ENCODE measurements at places on chromosomes 13 and 19.
A peak's percentile ranks its signal among the peaks of the same experiment; 100 is the strongest.

- no peak for DNase-seq
These were observed 15.5 kb upstream of the UBL3 start for GRCh38 chr13:29865934-29866333.

GRCh38 chr19:38838208-38838985, 6.8 kb upstream of the ECH1 start:
- peak; percentile 39 for DNase-seq

DNA sequence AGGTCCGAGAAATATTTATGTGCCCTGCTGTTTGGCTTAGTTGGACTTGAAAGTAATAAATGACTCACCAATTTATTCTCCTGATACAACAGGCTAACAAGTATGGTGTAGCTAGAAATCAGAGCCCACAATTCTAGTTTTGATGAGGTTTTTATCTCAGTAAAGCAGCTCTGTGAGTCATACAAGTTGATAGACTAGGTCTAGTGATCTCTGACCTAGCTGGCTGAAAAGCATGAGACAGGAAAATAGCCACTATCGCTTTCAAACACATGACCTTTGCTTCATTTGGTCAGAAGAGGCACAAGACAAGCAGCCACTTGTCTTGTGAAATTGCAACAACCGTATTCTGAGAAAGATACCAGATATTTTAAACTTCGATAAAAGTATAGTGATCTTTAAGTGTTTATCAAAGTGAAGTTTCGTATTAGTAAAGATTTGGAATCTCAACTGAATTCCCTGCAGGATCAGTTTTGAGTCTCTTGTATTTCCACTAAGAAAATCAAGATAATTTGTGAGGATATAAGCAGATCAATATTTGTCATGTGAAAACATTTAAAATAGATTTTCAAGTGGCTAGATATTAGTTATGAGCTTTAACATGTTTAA, 126.7 kb downstream of the MAB21L1 start:
- no peak for DNase-seq

GRCh38 chr13:23723471-23723870, 153.3 kb downstream of the TNFRSF19 start:
- no peak for DNase-seq

- DNase-seq, result no peak
These were observed 52.0 kb upstream of the NPAS1 start for GRCh38 chr19:46967578-46968032.

DNA sequence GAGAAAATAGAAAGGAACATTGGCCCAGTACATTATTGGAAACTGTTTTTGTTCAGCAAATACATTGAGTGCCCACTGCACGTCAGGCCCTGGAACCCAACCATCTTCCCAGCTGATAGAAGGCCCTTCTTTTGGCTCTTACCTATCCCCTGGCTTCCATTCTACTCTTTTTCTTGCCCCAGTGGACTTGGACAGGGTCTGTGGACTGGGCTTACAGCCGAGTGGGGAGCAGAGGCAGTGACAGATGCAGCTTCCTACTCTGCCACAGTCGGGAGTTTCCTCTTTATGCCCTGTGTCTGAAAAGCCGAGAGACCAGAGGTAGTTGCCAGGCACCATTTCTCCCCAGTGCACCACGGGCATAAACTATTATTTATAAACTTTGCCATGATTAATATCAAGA, 70.4 kb downstream of the ARHGAP35 start:
- no peak for DNase-seq

DNA sequence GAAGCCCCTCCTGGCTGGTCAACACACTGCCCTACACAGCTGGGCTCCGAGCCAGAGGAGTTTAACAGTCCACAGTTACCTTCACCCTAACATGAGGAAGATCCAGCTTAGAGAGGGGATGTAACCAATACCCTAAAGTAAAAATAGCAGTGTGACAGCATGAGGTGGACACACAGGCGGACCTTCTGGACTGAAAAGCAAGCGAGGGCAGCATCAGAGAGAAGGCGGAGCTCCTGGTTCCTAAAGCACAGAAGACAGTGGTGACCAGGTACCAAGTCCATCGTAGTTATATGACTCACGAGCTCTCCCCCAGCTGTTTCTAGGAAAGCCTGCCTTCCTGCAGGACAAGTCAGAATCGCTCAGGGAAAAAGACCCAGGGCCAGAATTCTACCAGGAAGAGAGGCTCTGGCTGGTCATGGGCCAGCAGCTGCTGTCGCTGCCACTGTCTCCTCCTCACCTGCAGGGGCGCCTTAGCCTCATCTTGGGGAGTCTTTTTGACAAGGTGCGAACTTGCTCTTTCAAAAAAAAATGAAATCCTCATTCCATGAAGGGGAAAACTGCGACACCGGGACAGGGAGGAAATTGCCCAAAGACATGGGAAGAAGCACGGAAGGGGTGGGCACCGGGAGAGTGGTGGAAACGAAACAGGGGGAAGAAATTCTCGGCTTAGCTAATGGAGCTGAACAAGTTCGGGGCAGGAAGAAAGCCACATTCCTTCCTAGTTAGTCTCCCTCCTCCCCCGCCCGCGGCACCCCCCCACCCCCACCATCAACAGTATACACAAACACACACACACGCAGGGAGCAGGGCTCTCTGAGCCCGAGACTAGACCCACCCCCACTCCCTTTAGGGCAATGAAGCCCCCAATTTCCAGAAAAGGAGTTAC, 1.7 kb downstream of the ELL start:
- peak; percentile 31 for DNase-seq

DNA sequence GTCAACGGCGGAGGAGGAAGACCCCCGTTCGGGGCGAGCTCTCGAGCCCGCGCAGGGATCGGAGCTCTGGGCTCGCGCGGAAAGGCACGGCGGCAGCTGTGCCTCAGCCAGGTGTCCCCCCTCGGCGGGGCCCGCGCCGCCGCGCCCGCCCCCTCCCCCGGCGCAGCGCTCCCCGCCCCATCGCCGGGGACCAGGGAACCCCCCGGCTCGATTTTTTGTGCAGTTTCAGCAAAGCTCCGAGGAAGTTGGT, 110.0 kb downstream of the KCNRG start:
- no peak for DNase-seq

DNA sequence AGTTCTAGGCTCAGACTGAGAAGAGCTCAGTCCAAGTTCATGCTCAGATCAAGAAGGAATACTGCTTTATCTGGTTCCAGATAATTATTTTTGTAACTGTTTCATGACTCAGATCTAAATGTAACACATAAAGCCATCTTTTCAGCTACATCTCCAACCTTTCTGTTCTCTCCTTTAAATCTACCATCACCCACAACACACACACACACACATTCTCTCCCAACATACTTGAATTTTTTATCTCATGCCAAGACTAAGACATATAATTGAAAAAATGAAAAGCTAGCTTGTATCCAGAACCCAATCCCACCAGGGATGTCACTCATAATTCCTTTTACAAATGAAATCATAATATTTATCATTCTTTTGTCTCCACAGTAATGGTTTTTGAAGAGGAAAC, 7.6 kb downstream of the KATNAL1 start:
- DNase-seq, result no peak

- DNase-seq, result no peak
These were observed 394.2 kb downstream of the ITGBL1 start for GRCh38 chr13:101846701-101847100.

GRCh38 chr13:46281779-46282178, 70.1 kb downstream of the LRRC63 start:
- DNase-seq, result no peak

GRCh38 chr19:44685877-44686276, 13.1 kb upstream of the CEACAM16 start:
- no peak for DNase-seq

DNA sequence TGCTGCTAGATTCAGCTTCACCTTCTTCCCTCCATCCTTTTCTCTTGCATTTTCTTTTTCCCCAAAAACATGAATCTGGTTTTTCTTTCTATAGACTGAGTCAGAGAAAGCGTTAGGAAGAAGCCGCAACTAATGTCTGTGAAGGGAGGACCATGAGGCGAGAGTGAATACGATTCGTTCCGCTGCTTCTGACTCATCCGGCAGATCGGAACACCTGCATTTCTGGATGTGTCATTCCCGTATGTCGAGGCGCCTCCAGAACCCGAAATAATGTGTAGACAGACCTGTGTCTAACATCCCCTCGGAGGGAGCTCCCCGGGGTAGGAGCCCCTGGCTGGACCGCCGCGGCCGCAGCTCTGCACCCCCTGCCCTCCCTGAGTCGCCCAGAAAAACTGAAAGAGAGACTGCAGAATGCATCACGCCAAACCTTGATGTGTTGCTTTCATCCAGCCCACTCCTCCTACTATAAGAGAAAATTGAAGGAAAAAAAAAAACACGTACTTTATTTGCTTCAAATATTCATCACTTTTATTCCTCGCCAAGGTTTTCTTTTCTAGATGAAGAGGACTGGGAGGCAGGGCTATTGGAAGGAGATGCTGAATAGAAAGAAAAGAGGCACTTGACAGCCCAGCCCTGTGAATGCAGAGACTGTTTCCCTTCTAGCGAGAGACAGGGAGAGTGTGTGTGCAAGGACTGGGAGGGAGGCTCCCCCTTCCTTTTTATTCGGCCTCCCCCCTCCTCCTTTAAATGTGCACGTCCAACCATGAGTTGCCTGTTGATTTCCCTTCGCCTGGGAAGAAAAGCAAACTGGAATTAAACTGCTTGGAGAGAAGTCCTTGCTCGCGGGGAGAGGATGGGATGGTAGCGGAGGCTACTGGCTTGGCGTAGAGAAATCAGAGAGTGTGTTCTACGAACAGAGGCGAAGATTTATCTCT, 616 bp upstream of the PCDH17 start:
- no peak for DNase-seq

- no peak for DNase-seq
These were observed 373 bp downstream of the TNFAIP8L1 start for GRCh38 chr19:4639531-4640246.

DNA sequence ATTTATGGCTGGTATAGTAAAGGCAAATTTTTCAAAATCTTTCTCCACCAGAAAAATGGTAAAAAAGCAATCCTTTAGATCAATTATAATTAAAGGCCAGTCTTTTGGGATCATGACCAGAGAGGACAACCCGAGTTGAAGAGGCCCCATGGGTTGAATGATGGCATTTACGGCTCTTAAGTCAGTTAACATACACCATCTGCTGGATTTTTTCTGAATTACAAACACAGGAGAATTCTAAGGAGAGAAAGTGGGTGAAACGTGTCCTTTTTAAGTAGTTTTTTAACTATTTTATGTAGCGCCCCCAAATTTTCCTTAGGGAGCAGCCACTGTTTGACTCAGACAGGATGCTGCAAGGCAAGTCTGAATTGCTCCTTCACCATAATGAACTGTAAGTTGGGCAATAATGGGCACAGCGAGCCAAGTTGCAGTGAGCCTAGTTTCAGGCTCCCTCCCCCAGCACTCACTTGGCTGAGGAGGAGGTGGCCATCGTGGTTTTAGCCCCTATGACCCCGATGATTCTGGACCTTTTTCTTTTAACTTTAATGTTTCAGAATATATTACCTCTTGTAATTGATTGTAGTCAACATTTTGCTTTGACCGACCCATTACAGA, 13.6 kb upstream of the ZNF611 start:
- DNase-seq, result no peak

- DNase-seq, result no peak
These were observed 5.8 kb upstream of the USE1 start for GRCh38 chr19:17209126-17210036.

DNA sequence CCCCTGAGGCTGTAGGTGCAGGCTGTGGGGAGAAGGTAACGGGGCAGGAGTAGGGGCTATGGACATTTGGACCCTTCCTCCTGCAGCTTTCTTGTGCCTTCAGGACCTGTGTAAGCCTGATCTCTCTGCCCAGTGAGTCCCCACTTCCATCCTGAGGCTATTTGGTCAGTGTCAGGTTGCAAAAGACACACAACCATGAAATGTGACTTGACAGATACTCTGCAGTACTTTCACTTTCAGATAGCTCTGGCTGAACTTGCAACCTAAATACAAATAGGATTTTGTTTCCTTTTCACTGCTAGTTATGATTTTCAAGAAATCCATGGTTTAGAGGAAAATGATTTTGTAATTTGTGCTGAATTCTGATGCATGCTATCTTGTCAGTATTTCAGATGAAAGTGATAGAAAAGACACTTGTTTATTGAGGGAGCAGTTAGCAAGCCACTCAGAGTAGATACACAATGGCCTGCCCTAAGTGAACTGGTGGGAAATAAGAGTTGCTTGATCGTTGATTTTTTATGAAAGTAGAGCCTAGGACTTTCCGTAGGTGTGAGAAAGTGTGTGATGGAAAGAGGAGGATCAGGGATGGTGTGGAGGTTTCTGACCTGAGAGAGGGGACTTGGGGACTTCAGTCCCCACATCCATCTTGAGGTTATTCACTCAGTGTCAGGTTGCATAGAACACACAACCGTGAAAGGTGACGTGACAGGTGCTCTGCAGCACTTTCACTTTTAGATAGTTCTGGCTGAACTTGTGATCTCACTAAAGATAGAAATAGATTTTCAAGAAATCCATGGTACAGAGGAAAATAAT, 18.1 kb upstream of the EID2 start:
- no peak for DNase-seq

DNA sequence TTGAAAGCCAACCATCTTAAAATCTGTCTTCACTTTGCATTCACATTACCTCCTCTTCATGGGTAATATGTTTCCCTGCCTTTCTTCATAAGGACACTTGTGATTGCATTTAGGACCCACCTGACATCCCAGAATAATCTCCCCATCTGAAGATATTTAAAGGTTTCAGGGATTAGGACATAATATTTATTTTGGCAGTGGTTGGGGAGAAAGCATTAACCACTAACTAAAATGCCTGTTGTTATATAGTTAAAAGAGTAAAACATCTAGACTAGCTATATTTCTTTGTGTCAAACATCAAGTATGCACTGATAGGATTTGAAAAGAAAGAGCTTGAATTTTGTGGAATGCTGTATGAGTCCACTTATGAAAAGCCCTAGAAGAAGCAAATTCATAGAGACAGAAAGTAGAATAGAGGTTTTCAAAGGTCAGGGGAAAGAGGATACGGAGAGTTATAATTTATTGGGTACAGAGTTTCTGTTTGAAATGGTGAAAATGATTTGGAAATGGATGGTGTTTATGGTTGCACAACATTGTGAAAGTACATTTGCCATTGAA, 457.7 kb upstream of the SPRY2 start:
- DNase-seq, result no peak

DNA sequence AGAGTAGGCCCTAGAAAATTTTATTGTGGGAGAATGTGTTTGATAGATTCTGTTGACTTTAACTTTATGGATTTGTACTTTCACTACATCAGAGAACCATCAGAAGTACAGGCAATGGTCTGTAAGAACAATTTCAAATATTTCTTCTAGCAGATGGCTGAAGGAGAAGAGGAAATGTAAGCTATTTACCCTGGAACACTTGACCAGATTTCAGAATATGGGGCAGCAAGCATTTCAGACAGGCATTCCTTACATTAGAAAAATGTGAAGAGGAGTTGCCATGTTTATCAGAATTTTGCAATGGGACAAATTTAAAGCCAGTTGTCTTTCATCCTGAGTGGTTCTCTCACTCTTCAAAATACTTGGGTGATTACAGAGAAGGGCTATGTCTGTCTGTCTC, 7.5 kb downstream of the FRY start:
- no peak for DNase-seq
